ENCODE measurements at places on chromosomes 2 and 18. TPM values are rescaled to one million over a fixed set of nuclear protein-coding genes. Genes with fewer than 3 reads are reported as not detected.

GRCh38 chr2:112996635-112997034 lies 8.6 kb upstream of the IL36A start:
- no peak overlapping the region for H3K4me3 ChIP-seq
- no peak overlapping the region for H3K27ac ChIP-seq
- H3K27me3 ChIP-seq = no peaks in the 10 kb centered on the region
- DNase-seq = no peak

DNA sequence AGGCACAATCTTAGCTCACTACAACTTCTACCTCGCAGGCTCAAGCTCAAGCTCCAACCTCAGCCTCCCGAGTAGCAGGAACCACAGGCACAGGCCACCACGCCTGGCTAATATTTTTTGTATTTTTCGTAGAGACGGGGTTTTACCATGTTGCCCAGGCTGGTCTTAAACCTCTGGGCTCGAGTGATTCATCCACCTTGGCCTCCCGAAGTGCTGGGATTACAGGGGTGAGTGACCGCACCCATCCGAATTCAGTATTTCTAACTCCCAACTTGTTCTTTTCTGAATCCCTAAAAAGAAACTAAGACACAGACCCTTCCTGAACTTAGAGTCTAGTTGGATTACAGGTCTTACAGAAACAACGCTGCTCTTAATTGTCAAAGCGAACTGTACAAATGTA lies 32.3 kb upstream of the ACSL3 start:
- H3K27me3 ChIP-seq = no peaks in the 10 kb centered on the region
- no peak overlapping the region for H3K4me3 ChIP-seq
- no peak for DNase-seq
- no peaks in the 10 kb centered on the region for H3K4me1 ChIP-seq

DNA sequence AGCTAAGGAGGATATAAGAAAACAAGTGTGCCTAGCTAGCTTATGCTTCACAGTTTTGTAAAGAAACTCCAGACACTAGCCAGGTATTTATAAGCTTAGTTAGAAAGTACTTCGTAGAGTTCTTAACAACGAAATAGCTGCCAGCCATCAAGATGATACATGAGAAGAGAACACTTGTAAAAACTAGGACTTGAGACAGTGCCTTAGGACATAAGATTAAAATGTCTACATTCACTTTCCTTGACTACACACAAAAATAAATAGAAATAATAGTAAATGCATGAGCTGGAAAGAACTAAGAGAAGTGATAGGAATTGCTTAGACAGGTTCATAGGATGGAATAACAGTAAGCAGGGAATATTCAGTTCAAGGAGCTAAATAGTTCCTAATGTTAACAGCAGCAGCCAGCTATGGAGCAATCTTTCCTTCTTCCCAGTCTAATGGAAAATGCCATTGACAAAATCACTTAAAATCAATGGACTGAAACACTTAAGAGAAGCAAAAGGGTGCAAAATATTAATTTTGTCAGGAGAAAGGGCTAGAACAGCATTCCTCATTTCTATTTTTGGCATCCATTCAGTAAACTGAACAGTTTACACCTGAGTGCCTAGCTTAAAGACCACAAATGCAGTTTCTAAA lies 186.6 kb downstream of the PDE11A start:
- no peak overlapping the region for H3K27ac ChIP-seq
- H3K4me1 ChIP-seq = no peaks in the 10 kb centered on the region
- H3K36me3 ChIP-seq = no peaks in the 10 kb centered on the region

- H3K27ac ChIP-seq = no peak overlapping the region
- no peaks in the 10 kb centered on the region for H3K27me3 ChIP-seq
- no peak for DNase-seq
- H3K4me3 ChIP-seq = no peak overlapping the region
- no peaks in the 10 kb centered on the region for H3K4me1 ChIP-seq
Observed at GRCh38 chr2:85215448-85216401, 82.5 kb downstream of the TCF7L1 start.

DNA sequence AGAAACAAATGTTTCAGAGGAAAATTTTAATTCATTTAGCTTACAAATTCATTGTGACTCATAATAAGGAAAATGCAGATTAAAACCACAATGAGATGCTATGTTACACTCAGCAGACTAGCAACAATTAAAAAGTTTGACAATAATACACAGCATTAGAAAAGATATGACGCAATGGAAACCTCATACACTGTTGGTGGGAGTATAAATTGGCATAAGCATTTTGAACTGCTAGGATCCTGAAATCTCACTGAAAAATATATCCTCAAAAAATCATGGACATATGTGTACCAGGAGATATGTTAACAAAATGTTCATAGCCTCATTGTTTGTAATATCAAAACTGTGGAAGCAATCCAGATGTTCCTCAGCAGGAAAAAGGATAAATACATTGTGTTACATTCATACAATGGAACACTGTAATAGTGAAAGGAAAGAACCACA lies 13.7 kb downstream of the CALCRL start:
- H3K4me1 ChIP-seq = peaks cover 17% of the 10 kb centered on the region
- no peaks in the 10 kb centered on the region for H3K27me3 ChIP-seq

- H3K27ac ChIP-seq = no peak overlapping the region
- no peaks in the 10 kb centered on the region for H3K4me1 ChIP-seq
- no peak overlapping the region for H3K4me3 ChIP-seq
- H3K36me3 ChIP-seq = peaks cover 2% of the 10 kb centered on the region
- no peaks in the 10 kb centered on the region for H3K27me3 ChIP-seq
Observed at GRCh38 chr2:236579746-236580315, 10.2 kb downstream of the ACKR3 start.

KRCC1 gene
- polyA plus RNA-seq = 16.2 TPM

CD207 gene
- polyA plus RNA-seq = not detected

DNA sequence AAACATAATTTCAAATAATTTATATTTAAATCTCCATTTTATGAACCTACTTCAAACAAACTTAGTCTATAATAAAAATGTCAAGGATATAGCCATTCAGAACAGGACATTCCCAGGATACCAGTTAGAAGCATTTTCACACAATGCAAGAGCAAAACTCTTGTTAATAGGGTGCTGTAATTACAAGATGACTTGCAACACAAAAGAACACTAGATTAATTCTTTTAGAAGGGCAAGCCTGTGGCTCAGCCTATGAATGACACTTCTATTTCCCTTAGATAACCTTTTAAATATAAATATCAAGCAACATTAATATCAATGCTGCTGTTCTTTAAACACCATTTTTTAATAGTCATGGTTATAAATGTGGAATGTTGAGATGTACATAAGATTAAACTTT lies 157.9 kb upstream of the SCN7A start:
- H3K36me3 ChIP-seq = no peaks in the 10 kb centered on the region
- H3K4me3 ChIP-seq = no peak overlapping the region
- H3K27me3 ChIP-seq = no peaks in the 10 kb centered on the region

Data from keratinocyte (primary cell).